ENCODE measurements at places on chromosomes 3 and 15. TPM values are rescaled to one million over a fixed set of nuclear protein-coding genes. Genes with fewer than 3 reads are reported as not detected.
A peak's percentile ranks its signal among the peaks of the same experiment; 100 is the strongest.

DNA sequence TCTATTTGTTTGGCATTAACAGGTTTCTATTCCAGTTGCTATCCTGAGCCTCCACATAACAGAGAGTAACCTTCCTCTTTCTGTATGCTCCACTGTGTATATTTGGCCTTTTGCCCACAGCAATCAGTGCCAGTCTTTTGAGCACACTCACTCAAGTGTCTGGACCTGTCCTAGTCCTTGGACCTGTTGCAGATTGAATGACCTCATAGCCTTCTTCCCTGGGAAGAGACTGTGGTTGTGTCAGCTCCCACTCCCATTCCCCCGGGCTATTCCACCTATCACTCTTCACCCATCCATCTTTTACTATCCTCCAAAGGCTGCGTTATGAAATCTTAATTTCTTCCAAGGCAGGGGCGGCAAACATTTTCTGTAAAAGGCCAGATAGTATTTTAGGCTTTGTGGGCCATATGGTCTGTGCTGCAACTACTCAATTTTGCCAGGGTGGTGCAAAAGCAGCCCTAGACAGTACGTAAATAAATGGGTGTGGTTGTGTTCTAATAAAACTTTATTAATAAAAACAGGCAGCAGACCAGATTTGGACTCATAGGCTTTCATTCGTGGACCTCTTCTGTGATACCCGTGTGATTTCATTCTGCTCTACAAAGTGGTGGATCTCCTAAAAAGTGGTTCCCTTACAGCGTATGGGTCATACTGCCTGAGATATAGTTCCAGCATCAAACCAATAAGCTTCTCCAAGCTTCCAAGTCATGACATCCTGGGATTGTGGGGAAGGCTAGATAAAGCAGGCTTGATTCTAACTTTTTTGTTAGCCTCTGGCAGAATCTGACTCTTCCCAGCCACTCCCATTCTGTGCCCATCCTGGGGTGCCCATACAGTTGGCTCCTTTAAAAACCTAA lies 57.4 kb downstream of the CDAN1 start:
- no peak for DNase-seq

DNA sequence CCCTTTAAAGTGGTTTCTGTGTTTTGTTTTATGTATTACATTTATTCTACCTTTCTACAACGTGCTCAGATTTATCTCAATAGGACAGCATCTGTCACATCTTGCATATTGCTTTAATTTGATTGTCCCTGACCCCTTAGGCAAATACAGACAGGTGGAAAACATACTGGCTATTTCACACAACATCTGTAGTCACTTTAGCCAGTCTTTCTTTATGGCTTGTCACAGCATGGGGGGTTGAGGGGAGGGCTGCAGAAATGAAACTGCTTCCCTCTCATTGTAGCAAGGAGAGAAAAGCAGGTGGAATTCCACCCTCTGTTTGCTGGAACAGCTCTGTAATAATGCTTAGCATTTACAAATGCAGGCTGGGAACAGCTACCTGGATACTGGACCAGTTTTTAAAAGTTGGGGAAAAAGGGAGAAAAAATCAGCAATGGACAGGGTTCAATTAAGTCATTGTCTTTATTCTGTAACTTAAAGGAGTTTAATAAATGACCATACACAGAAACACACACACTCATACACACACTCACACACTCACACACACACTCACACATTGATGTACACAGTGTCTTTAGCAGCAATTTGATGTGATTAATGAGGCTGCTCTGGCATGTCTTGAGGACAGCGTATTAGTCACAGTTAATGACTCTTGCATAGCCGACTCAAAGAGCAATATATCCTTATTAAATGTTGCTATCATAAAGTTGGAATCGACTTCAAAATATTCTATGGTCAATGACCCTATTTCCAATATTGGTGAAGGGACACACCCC lies 283.7 kb upstream of the GBE1 start:
- DNase-seq: no peak

DNA sequence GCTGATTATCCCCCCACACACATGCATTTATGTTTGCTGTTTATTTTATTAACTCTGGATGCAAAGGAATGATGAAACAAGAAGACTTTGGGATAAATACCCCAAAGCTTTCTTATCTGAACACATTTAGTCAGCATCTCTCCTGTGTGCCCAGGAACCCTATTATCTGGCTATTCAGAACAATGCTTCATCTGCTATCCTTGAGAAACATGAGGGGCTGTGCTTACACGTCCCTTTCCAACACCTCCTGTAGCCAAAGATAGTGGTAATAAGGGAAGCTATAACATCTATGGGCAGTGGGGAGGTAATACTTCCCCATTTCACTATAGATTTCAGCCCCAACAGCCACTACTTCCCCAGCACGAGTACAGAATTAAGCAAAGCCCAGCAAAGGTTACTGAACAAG lies 94.7 kb downstream of the SSR3 start:
- DNase-seq: no peak

DNA sequence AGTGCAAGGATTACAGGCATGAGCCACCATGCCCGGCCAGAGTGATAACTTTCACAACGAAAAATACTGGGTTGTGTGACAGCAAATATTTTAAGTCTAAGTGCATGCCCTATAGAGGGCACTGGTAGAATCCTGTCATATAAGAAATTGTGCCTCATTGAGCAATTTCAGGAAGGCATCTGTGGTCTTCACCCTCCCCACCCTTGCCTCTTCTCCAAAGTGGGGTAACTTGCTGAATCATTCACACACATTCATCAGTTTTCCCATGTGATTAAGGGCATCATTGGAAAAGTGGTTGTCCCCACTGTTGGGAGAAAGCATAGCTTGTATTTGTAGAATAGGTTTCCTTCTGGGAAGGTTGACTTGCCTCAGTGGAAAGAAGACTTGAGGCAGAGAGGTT lies 9.2 kb downstream of the MITF start:
- no peak for DNase-seq

DNA sequence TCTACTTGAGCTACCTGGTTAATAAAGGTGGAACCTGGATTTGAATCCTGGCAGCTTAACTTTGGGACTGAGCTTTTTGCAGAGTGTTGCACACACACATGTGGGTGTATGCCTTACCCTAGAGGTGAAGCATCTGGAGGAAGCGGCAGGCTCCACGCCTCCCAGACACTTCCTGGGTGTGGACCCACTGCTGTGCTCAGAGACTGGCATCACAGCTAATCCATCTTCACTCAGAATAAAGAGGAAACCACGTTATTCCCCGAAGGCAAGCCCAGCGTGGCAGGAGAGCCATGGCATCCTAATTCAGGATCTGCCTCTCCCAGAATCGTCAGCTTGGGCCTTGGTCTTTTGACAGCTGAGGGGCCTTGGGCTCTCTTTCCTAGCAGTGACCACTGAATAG lies 25.5 kb downstream of the CCDC13 start:
- peak; percentile 27 for DNase-seq

- no peak for DNase-seq
These were observed 25.0 kb downstream of the GLB1 start for GRCh38 chr3:33071946-33072345.

- no peak for DNase-seq
These were observed 82.1 kb downstream of the DUT start for GRCh38 chr15:48413304-48413703.

- DNase-seq: no peak
These were observed 273.7 kb upstream of the UMPS start for GRCh38 chr3:124456506-124456905.

- DNase-seq: no peak
These were observed 53.6 kb upstream of the RBMS3 start for GRCh38 chr3:29227307-29227706.

DNA sequence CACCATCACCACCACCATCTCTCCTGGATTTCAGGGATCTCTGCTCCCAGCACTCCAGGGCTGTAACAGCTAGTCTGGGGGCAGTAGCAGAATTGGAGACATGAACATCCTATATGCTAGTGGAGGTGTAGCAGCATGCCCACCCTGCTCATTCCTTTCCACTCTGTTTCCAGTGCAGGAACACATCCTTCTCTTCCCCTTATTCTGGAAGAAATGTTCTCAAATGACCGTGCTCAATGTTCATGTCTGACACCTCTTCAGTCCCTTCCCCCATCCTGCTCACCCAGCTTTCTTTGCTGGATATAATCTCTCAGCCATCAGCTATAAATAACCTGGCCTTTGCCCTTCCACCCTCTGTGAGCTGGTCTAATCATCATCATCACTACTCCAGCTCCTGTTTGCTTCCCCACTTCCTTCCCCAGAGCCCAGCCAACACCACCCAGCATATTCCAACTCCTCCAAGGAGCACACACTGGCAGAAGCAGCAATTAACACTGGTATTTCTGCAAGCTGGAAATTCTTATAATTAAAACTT lies 31.1 kb downstream of the DCLK3 start:
- no peak for DNase-seq

GRCh38 chr3:66572938-66573710 lies 72.3 kb upstream of the LRIG1 start:
- peak; percentile 5 for DNase-seq

DNA sequence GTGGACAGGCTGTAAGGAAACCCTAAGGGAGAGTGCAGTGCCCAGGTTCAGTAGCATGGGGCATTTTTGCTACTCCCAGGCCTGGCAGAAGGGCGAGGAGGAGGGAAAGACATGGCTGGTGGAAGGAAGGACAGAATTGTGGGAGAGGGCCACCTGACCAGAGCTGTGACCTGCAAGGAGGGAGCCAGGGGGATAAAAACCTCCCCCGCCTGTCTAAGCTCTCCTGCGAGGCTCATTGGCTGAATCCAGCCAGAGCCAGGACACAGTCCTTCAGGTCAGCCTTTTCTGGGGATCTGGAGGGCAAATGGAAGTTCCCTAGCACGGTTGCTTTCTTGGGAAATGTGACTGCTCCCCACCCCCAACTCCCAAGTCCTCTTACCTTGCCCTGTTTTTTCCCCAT lies 13.3 kb upstream of the ANKDD1A start:
- no peak for DNase-seq

DNA sequence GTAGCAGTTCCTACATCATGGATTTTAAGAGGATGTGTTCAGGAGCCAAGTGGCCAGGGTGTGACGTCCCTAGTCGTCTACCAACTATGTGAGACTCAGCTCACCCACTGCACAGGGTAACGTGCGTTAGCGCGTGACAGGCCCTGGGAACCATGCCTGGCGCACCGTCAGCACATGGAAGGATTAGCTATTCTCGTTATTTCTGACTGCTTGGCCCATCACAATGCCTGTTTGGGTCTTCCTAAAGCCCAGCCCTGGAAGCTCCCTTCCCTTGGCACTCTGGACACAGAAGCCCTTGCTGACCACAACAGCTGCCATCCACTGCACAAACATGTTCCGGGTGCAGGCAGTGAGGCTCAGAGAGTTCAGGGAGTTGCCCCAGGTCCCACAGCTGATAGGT lies 91.0 kb upstream of the RPL32 start:
- DNase-seq: no peak

DNA sequence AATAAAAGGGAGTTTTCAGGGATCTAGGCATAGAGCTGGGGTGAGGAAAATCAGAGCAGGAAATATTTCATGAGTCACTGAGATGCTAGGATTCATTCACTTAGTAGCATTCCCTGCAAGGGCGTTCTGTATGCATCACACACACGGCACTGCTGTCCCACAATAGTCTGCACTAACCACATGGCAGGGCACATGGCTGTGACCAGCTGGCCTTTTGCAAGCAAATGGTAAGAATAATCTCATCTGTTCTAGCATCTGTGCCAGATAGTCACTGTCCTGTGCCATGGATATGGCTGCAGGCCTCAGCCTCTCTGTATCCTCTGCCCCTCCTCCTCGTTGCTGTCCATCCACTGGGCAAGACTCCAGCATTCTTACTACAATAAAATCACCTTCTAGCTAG lies 37.8 kb downstream of the BOC start:
- no peak for DNase-seq

DNA sequence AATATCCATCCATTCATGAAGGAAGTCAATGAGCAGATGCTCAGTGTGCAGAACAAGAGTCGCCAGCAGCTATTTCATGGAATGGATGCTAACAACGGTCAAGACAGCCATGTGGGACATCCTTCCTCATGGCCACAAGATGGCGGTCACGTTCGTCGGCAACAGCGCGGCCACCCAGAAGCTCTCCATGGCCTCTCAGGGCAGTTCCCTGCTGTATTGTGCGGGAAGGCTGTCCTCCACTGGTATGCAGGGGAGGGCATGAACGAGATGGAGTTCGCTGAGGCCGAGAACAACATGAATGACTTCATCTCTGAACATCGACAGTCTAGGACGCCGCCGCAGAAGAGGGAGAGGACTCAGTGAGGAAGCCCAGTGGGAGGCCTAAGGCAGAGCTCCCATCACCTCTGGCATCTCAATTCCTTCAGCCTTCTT lies 208.3 kb downstream of the TJP1 start:
- no peak for DNase-seq

DNA sequence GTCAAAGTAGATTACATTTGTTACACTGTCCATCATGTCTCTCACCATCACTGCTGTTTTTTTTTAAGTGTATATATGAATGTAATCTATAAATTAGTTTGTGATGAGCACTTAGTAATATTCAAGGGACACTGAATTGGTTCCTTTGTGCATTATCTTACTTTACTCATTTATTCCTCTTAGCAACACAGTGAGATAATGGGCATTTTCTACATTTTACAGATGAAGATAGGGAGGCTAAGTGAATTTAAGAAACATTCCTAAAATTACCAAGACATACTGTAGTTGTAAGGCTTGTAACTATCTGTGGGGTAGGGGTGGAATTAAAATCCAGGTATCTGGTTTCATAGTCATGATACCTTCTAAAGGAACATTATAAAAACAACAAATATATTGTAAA lies 33.9 kb downstream of the VPS8 start:
- DNase-seq: no peak

- peak; percentile 86 for DNase-seq
These were observed 82.6 kb downstream of the LSM3 start for GRCh38 chr3:14261229-14261628.

CFAP100 gene
- not detected for total RNA-seq

SMARCC1 gene
- 82.5 TPM for total RNA-seq

TNFAIP8L3 gene
- not detected for total RNA-seq

DLL4 gene
- total RNA-seq: 0.14 TPM

SKOR1 gene
- total RNA-seq: 0.15 TPM

Measured in activated naive CD4-positive, alpha-beta T cell treated with anti-CD3 and anti-CD28 coated beads for 36 hours (primary cell).